ENCODE measurements at places on chromosomes 7 and 10. TPM values are rescaled to one million over a fixed set of nuclear protein-coding genes. Genes with fewer than 3 reads are reported as not detected.

The MYPN gene
- total RNA-seq: 0.11 TPM

The INA gene
- 26.9 TPM for total RNA-seq

The HHEX gene
- total RNA-seq: not detected

The SSC4D gene
- total RNA-seq: 6.0 TPM

The STAMBPL1 gene
- 1.5 TPM for total RNA-seq

The CHAT gene
- 1.00 TPM for total RNA-seq

The KIAA1217 gene
- 43.5 TPM for total RNA-seq

The SLC26A3 gene
- not detected for total RNA-seq

The GDF2 gene
- total RNA-seq: not detected

The AIFM2 gene
- 7.5 TPM for total RNA-seq

The PRPF18 gene
- 21.0 TPM for total RNA-seq

The ACBD7 gene
- total RNA-seq: 0.79 TPM

DNA sequence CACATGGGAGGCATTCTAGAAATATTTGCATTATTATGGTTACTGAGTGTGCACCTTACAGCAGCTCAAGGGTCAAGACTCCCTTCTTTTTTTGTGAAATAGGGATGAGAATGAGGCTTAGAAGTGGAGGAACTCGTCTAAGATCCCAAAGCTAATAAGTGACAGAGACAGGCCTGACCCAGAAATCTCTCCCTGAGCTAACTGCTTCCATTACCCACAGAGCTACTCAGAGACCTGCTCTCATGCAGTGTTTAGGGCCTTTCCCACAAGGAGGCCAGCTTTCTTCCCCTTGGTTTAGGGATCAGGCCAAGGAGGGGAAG lies 301.7 kb downstream of the RPS24 start:
- H3K4me1 ChIP-seq: peaks cover 28% of the 10 kb centered on the region
- H3K36me3 ChIP-seq: no peaks in the 10 kb centered on the region
- H3K27me3 ChIP-seq: no peaks in the 10 kb centered on the region
- no peak overlapping the region for H3K4me3 ChIP-seq
- no peak for DNase-seq

DNA sequence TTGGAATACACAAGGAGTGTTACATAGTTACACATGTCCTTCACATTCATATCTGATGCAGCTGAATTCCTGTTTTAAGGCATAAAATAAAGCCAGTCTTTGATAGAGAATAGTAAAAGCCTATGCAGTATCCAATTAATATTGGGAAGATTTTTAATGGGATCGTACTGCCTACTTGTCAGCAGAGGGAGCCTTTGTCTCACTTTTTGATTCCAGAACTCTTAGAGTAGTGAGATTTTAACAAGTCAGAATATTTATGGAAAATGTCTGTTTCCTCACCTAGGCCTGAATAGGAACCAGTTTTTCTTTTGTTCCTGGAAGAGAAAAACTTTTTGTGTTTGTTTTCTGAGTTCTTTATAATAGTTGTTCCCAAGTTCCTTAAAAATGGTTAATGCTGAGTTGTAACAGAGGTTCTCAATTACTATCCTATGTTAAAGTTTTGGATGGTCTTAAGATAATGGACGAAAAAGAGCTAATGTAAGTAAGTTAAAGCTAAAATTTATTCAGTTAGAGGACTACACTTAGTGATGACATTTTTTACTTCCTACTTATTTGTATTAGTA lies 114.0 kb downstream of the BBS9 start:
- no peaks in the 10 kb centered on the region for H3K27me3 ChIP-seq
- peak; percentile 23 for DNase-seq
- H3K4me1 ChIP-seq: no peaks in the 10 kb centered on the region
- H3K27ac ChIP-seq: no peak overlapping the region
- no peak overlapping the region for H3K4me3 ChIP-seq
- no peaks in the 10 kb centered on the region for H3K36me3 ChIP-seq

DNA sequence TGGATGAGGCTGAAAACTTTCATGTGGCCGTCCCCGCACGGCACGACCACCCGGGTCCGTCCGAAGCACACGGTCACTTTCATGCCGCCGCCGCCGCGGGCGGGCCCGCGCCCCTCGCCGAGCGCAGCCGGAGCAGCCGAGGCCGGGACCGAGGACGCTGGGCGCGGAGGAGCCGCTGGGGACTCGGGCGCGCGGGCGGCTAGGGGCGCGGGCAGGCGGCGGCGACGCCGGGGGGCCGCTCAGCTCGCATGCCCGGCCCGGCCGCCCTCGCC lies 247 bp downstream of the PARD3 start:
- no peaks in the 10 kb centered on the region for H3K27me3 ChIP-seq
- peak overlapping the region; percentile 85 for H3K4me3 ChIP-seq
- H3K27ac ChIP-seq: peak overlapping the region; percentile 79
- H3K36me3 ChIP-seq: no peaks in the 10 kb centered on the region

DNA sequence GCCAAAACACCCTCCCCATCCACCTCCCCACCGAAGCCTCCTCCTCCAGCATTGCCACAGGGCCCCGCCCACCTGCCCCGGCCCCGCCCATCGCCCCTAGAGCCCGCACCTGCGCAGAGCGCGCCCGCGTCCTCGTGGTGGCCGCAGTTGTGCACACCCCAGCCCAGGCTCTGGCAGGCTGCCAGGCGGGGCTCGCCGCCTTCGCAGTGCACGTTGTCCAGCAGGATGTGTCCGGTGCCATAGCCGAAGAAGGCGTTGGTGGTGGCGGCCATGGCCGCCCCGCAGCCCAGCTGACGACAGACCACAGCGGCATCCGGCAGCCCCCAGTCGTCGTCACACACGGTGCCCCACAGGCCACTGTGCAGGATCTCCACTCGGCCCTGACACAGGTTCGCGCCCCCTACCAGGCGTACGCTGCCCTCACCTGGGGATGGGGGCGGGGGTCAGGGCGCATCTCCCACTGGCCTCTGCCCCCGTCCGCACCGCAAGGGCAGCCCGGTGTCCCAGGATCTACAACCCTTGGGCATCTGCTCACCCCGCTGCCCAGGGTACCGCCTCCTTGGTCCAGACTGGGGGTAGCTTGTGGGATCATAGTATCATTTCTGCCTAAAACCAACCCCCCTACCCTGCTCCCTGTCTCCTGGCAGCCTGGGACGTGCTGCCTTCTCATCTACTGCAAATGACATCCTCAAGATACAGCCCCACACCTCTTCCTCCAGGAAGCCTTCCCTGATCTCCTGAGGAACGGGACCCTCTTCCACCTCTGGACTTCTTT lies 11.9 kb downstream of the SSC4D start:
- peaks cover 7% of the 10 kb centered on the region for H3K4me1 ChIP-seq
- no peaks in the 10 kb centered on the region for H3K27me3 ChIP-seq
- H3K4me3 ChIP-seq: peak overlapping the region; percentile 52
- H3K27ac ChIP-seq: no peak overlapping the region

DNA sequence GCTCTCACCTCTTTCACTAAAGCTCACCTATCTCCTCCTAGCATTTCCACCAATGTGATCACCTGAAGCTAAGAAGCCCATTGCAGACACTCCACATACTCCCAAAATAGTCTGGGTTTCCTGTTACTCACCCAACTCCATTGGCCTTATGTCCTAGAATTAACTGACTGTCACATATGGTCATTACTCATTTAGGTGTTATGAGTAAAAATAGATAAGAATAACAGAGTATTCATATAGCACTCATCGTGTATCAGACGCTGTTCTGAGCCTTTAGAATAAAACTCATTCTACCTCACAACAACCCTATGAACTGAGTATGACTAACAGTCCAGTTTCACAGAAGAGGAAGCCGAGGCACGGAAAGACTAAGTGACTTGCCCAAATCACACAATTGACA lies 174.2 kb upstream of the NPVF start:
- H3K36me3 ChIP-seq: no peaks in the 10 kb centered on the region
- peaks cover 2% of the 10 kb centered on the region for H3K4me1 ChIP-seq
- H3K27me3 ChIP-seq: no peaks in the 10 kb centered on the region
- H3K4me3 ChIP-seq: no peak overlapping the region
- no peak for DNase-seq

DNA sequence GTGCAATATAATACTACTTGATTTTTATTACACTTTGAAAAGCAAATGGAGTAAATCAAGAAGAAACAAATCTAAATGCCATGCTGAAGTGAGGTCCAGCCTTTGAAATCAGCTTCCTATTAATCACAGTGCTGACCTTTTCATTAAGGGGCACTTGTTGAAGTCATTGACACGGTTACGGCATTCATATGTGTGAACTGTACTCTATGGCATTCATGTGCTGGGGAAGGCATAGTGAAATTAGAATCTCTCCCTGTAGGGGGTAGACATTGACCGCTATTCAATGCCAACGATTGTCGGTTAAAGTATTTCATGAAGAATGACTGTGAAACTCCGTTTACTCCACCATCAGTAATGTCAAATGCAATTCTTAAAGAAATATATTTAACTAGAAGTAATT lies 296.1 kb upstream of the SEMA3A start:
- H3K27me3 ChIP-seq: no peaks in the 10 kb centered on the region
- H3K27ac ChIP-seq: no peak overlapping the region
- H3K36me3 ChIP-seq: no peaks in the 10 kb centered on the region
- H3K4me3 ChIP-seq: no peak overlapping the region
- DNase-seq: peak; percentile 44

DNA sequence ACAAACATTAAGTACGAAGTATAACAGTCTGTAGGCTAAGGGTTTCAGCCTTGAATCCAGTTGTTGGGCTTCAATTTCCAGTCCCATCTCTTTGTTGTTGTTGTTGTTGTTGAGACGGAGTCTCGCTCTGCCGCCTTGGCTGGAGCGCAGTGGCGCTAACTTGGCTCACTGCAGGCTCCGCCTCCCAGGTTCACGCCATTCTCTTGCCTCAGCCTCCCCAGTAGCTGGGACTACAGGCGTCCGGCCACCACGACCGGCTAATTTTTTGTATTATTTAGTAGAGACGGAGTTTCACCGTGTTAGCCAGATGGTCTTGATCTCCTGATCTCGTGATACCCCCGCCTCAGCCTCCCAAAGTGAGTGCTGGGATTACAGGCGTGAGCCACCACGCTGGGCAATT lies 464.9 kb downstream of the ANKRD7 start:
- no peak overlapping the region for H3K27ac ChIP-seq
- no peak overlapping the region for H3K4me3 ChIP-seq
- DNase-seq: no peak
- no peaks in the 10 kb centered on the region for H3K36me3 ChIP-seq
- H3K27me3 ChIP-seq: no peaks in the 10 kb centered on the region

- H3K4me1 ChIP-seq: peaks cover 32% of the 10 kb centered on the region
- H3K36me3 ChIP-seq: peaks cover 11% of the 10 kb centered on the region
- H3K4me3 ChIP-seq: no peak overlapping the region
- H3K27me3 ChIP-seq: no peaks in the 10 kb centered on the region
Measured at GRCh38 chr7:732556-732955, 5.5 kb upstream of the PRKAR1B start.

DNA sequence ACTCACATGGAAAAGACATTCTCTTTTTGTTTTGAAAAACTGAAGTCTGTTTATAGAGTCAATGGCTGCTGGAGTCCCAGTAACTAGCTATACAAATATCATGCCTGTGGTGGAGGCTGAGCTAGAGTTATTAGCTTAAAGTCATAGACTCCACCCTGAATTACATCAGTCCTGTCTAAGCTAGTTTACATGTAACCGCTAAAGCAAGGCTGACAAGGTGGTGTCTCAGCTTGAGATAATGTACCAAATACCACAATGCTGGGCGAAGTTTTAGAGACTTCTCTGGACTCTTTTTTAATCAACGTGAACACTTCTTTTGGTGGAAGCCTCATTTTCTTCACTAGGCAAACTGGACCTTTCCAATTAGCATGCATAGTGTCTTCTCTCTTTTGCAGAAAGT lies 219.4 kb downstream of the ANK3 start:
- no peaks in the 10 kb centered on the region for H3K4me1 ChIP-seq
- H3K4me3 ChIP-seq: no peak overlapping the region
- H3K27me3 ChIP-seq: no peaks in the 10 kb centered on the region
- peaks cover 6% of the 10 kb centered on the region for H3K36me3 ChIP-seq
- DNase-seq: no peak

DNA sequence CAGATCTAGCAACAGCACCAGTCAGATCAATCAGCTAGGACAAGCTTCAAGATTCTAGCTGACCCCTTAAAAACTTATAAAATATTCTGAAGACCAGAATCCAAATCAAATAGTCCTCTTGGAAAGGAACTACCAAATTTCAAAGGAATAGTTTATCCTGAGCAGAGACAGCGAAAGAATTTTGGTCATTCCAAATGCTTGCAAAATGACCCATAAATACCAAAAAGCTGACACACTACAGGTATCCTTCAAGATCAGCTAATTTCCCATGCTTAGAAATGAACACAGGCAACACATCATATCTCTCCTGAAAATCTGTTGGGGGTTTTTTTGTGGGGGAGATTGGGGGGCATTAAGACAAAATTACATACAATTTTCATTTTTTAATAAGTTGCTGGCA lies 78.8 kb downstream of the PDSS1 start:
- H3K4me3 ChIP-seq: no peak overlapping the region
- H3K27me3 ChIP-seq: no peaks in the 10 kb centered on the region

DNA sequence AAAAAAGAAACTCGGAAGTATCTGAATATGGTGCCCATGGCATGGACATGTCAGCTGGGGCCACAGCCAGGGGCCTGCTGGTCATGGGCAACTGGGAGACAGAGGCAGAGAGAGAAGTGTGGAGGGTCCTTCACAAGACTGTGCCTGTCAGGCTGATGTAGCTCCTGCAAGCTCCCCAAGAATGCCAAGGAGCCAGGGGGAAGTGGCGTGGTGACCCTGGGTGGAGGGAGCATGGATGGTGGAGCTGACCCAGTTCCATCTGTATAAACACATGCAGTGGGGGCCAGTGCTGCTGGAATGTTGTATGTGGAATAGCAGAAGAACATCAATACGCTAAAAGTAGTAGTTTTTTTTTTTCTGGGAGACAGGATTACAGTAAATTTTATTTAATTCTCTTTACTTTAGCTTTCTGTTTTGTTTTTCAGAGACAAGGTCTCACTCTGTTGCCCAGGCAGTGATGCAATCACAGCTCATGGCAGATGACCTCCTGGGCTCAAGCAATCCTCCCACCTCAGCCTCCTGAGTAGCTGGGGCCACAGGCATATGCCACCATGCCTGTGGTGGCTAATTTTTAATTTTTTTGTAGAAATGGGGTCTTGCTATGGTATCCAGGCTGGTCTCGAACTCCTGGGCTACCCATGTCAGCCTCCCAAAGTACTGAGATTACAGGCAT lies 10.5 kb upstream of the ZMIZ2 start:
- H3K27me3 ChIP-seq: no peaks in the 10 kb centered on the region
- no peaks in the 10 kb centered on the region for H3K36me3 ChIP-seq
- H3K4me3 ChIP-seq: no peak overlapping the region
- no peak for DNase-seq
- H3K27ac ChIP-seq: no peak overlapping the region
- peaks cover 4% of the 10 kb centered on the region for H3K4me1 ChIP-seq

DNA sequence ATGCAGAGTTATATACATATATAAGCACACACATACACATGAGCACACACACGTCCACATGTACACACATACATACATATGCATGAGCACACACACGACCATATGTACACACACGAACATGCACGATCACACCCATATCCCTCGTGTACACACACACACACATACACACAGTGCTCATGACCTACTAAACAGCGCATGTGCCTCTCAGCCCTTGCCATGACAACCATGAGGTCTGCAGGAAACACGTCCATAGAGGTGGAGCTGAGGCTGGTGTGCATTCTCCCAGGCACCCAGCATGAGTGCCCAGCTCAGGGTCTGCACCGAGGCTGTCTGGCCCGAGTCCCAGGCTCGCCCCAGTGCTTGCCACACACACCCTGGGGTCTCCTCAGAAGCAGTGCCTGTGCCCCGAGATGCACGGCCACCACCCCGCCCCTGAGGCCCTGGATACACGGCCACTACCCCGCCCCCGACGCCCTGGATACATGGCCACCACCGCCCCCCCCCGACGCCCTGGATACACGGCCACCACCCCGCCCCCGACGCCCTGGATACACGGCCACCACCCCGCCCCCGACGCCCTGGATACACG lies 529.6 kb downstream of the DNAJB6 start:
- H3K27ac ChIP-seq: no peak overlapping the region
- H3K27me3 ChIP-seq: no peaks in the 10 kb centered on the region
- DNase-seq: no peak
- H3K4me3 ChIP-seq: no peak overlapping the region
- no peaks in the 10 kb centered on the region for H3K4me1 ChIP-seq
- H3K36me3 ChIP-seq: no peaks in the 10 kb centered on the region

Measured in astrocyte (in vitro differentiated cells and primary cell).